ENCODE measurements at places on chromosomes 12 and 14.

GRCh38 chr14:104118006-104118844 lies 20.2 kb upstream of the KIF26A start:
- no peak for DNase-seq

- DNase-seq = no peak
Observed at GRCh38 chr14:32259368-32260013, 56.4 kb upstream of the RNU6-8 start.

DNA sequence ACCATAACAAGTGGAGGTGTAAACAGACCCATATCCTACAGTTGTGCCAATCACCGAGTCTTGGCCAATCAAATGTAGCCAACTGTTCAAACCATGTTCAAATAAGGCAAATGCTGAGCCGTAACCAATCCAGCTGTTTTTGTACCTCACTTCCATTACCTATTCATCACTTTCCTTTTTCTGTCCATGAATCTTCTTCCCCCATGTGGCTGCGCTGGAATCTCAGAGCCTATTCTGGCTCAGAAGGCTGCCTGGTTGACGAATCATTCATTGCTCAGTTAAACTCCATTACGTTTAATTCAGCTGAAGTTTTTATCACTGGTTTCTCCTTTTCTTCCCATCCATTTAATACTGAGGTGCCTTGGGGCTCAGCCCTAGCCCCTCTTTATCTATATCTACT lies 71.1 kb downstream of the TBC1D30 start:
- no peak for DNase-seq

GRCh38 chr12:27511031-27511722 lies 12.8 kb upstream of the PPFIBP1 start:
- DNase-seq = no peak

DNA sequence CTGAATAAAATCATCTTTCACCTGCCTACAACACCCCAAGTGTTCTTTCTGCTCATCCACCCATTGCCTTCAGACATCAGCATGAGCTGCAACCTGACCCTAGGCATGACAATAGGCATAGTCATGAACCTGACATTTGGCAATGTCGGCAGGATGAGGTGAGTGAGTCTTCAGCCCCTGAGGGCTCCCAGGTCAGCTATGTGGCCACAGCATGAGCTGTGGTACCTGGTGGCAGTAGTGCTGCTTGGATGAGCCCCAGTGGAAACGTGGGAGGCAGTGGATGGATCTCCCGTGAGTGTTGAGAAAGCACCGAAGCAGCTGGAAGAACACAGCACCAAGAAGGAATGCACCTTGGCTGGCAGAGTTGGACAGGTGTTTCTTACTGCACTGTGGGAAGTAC lies 334.8 kb upstream of the FAR2 start:
- DNase-seq = no peak

- no peak for DNase-seq
Observed at GRCh38 chr14:54792288-54792687, 110.3 kb downstream of the GCH1 start.

DNA sequence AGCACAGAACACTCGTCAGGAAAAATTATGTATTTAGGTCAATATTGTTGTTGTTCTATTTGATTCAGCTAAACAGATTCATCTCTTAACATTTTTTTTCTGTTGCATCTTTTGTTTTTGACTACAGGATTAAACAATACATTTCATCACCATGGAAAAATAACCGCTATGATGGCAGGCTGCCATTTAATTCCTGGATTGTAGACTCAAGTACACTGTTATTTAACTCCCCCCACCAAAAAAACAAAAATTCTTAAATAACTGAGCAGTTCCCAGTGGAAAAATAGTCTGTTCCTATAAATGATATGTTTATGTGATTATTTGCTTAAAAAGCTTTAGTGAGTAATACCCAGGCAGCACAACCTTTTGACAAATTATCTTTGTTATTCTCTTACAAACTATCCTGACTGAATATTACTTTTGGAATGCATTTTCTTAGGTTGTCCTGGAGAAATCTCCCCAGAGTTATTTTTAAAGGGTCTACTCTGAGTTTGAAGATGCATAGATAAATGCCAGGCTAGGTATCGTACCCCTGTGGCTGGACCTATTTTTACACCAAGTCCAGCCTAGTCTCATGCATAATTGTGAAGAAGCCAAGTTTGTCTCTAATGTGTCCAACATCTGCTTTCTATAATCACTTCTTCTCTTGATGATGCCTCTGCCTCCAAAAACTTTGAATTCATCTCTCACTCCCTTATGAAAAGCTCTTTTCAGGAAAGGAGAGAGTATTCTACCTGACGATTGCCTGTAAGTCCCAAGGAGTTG lies 3.7 kb downstream of the KERA start:
- DNase-seq = no peak

GRCh38 chr14:49250109-49250508 lies 336.1 kb downstream of the RPS29 start:
- no peak for DNase-seq

DNA sequence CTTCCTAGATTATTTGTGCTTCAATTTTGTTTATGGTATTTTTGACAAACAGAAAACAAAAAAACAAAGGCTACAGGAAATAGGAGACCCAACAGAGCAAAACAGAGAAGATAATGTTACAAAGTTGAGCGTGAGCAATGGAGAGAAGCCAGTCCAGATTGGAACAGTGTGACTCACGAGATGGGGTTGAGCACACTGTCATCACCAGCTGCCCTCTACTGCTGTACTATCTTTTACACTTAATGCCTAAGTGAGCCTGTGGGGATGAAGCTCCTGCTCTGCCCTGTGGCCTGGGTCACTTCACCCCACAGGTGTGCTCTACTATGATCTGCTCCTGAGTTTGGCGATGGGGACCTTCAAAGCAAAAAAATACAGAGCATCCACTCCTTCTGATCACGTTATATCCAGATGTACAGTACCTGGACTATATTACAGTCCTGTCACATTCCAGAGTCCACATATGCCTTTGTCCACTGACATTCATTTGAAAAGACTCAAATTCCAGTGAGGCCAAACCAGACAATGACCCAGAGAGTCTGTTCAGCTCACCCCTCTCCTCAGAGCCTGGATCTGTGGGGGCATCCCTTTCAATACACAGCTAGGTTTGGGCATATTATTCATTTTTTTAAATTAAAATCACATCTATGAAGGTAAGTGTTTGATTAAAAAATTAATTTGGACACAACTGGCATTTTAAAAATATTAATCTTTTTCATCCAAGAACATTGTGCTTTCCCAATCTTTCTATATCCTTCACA lies 4.4 kb downstream of the IPO8 start:
- peak; percentile 24 for DNase-seq

- no peak for DNase-seq
Observed at GRCh38 chr14:77562681-77563080, 53.8 kb downstream of the SPTLC2 start.

GRCh38 chr14:57749267-57749666 lies 116.6 kb downstream of the SLC35F4 start:
- DNase-seq = no peak

DNA sequence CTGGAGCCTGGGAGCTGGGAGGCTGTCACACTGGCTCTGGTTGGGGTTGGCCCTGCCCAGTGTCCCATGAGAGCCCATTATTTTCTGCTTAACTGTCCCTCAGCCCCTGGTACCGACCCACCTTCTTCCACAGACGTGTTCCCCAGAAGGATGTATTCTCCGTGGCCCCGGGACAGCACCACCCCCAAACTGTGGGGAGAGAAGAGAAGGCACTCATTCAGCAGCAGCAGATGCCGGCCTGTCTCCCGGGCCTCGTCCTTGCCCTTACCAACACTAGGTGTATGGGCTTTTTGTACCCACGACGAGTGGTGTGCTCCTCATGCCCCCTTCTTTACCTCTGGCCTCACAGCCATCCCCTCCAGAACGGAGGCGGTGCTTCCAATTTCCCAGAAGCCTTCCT lies 38.1 kb downstream of the LRTM2 start:
- no peak for DNase-seq

DNA sequence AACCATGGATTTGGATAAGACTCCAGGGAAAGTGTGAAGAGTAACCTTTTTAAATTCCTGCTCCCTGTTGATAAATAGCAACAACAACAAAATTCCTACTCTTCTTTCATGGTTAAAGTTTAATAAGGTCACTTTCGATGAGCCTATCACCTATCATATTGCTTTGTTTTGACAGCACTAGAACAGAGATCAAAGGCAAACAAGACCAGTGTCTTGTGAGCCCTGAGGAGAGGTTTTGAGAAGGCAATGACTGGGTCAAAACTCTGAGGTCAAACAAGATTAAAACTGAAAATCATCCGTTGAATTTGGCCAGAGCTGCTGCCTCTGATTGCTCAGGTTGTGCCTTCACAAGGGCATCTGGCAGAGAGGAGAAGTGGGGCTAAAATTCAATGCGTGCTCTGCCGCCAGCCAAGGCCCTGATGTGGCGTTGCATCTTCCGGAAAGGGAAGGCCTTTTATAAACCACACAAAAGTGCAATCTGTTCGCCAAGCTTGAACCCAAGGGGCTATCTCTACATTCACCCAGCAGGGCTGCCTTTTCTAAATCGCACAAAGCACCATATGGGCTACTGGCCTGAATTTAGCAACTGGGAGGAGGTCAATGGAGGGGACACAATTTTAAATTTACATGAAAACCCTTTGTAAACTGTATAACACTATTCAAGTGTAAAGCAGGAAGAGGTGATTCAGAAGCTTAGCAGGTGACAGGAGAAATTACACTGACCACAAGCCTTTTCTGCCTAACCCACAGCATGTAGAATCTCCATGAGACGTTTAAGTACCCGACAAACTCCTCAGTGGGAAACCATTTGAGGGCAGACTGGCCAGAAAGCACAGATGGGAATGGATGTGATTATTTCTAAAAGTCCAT lies 140.8 kb downstream of the DAD1 start:
- no peak for DNase-seq

GRCh38 chr12:121789800-121790728 lies 3.4 kb downstream of the RHOF start:
- no peak for DNase-seq

DNA sequence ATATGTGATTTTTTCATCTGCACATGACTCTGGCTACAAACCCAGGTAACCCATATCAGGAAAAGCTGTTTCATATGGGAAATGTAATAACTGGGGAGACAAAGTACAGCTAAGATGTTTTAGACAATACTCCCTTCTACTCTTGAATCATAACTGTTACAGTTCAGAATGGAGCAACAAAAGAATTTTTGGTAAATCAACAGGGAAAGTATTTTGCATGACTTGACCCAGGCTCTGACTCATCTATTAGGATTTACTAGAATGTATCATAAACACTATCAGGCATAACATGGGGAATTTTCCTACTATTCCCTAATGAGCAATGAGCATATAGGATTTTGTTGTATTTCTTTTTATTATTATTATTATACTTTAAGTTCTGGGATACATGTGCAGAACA lies 553.0 kb downstream of the SLC16A7 start:
- no peak for DNase-seq

DNA sequence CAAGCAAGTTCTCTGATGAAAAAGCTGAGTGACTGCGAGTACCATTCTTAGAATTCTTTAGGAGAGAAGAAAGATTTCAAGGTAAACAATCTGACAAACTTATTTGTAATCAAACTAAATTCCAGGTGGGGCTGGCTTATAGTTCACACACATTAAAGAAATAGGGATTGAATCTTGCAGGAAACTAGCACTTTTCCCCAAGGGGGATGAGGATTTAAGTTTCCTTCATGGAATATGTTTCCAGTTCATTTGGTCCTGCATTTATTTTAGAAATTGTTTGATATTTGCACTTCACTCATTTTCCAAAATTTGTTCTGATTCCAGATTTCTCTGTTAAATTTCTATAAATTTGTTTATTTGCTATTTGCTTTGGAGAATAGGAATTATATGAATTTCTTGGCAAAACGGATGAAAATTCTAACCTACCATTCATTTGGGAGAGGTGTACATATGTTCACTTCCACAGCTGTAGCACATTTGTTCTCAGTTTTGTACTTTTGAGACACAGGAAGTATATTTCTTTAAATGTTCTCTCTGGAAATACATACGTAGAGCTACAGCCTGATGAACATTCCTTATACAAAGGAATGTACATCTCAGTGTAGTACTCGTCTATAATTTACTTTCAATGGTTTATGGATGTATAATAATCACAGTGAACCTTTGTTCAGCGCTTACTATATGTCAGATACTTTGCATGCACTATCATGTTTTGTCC lies 145.5 kb downstream of the AKAP6 start:
- no peak for DNase-seq

DNA sequence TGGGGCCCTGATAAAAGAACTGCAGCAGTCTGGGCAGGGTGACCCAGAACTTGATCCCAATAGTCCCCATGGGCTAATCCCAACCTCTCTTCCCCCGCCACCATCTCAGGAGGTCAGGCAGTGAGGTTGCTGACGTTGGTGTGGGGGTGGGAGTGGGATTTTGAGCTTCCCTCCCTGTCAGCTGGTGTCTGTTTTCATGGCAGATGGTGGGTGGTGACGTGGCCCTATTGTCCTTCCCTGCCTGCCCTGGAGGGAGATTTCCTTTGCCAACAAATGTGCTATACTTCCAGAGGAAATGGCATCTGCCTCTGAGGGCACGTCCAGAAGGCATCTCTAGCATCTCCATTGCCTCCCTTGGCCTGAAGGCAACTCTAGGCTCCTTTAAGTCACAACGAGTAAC lies 37.7 kb downstream of the NEUROD4 start:
- DNase-seq = no peak

DNA sequence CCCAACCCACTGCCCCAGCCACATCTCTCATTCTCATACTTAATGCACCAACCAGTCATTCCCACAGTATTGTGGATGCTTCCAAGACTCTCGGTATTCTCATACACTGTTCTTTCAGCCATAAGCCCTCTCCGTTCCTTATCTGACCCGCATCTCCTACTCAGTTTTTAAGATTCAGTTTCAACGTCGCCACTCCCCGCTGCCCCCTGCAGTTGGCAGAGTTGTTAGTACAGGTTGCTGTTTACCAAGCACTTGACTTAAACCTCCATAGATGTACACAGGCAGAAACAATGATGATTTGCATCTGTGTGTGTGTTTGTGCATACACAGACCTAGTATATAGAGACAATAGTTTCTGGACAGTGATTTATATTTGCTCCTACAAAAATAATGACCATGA lies 40.2 kb downstream of the PAH start:
- peak; percentile 42 for DNase-seq

DNA sequence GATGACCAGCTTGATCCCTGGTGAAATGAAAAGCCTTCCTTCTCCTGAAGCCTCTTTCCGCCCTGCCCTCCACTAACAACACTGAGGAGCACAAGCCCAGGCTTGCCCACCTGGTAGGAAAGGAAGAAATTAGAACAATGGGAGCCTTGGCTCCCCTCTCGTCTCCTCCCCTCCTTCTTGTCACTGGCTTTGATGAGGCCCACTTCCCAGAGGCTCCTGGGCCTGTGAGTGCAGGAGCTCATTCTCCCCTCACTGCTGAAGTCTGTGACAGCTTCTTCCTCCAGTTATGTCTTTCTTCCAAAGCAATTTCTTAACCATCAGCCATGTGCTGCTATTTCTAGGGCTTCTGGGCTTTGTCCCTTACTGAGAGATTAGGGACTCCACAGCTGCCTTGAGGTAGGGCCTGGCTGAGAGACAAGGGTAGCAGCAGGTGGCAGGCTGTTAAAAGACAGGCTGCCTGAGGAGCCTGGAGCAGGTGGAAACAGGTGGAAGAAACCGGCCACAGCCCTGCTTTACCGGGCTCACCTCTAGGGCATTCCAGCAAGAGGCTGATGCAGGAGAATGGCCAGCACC lies 53.6 kb upstream of the SRSF5 start:
- DNase-seq = no peak

Measured in SK-N-DZ (cell line).